ENCODE measurements at places on chromosomes 6 and 20.
A peak's percentile ranks its signal among the peaks of the same experiment; 100 is the strongest.

GRCh38 chr6:148822819-148823218 is 76.0 kb downstream of the UST start:
- no peak for DNase-seq

DNA sequence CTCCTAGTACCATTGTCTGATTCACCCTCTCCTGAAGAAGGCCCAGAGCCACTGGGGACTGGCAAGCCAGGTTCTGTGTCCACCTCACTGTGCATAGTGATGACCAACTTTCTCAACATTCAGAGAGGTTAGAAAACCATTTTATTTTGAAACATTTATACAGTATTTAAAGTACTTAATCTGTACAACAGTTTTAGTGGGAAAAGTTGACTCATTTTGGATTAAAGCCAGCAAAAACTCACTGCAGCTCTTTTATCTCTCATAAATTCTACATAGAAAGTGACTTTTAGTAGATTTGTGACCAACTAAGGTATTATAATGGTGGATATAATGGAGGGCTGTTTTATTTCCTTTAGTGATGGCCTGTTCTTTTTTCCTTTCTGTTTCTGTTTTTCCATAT is 9.7 kb downstream of the TULP4 start:
- peak; percentile 50 for DNase-seq

GRCh38 chr6:41155132-41155805 is 1.1 kb upstream of the TREML1 start:
- no peak for DNase-seq

GRCh38 chr6:122779667-122780066 is at the start of gene FABP7:
TSS of gene FABP7 (plus strand) at chr6:122779716. CDS start at chr6:122779795, 79 bp downstream.
- no peak for DNase-seq

- peak; percentile 4 for DNase-seq
These were observed 53.0 kb upstream of the GPR6 start for GRCh38 chr6:109925075-109925474.

- no peak for DNase-seq
These were observed 27.3 kb downstream of the MANBAL start for GRCh38 chr20:37316775-37317170.

GRCh38 chr6:29850011-29850553 is 22.5 kb downstream of the HLA-G start:
- no peak for DNase-seq

DNA sequence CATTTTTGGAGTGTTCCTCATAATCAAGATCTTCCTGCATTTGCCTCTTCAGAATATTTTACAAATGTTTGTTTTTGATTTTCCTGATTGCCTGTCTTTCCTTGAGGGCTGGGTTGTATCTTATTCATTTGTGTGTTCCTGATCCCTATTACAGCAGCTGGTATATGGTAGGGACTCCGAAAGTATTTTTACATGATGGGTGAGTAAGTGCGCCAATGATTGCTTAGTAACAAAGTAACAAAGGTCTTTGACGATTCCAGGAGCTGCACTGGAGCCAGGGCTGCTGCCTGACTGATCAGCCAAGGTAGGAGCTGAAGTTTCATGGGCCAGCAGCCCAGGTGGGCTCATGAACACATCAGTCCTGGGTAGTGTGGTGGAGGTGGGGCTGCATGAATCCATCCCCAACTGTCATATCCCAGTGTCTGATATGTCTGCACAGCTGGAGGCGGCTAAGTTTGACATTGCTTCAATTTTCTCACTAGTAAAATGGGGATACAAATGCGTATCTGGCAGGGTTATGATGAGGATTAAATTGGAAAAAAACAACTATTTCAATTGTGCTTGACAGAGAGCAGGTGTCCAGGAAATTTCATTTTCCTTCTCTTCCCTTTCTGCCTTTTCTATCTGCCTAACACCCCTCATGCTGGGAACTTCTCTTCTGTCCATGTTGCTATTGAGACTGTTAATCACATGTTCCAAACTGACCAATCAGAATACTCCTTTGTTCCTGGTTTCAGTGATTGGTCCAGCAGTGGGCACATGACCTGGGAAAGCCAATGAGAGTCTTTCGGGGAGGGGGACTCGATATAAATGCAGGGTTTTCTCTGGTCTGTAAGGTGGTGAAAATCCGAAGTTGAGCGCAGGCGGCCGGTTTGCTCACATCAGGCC is 90.7 kb downstream of the CDH26 start:
- no peak for DNase-seq

DNA sequence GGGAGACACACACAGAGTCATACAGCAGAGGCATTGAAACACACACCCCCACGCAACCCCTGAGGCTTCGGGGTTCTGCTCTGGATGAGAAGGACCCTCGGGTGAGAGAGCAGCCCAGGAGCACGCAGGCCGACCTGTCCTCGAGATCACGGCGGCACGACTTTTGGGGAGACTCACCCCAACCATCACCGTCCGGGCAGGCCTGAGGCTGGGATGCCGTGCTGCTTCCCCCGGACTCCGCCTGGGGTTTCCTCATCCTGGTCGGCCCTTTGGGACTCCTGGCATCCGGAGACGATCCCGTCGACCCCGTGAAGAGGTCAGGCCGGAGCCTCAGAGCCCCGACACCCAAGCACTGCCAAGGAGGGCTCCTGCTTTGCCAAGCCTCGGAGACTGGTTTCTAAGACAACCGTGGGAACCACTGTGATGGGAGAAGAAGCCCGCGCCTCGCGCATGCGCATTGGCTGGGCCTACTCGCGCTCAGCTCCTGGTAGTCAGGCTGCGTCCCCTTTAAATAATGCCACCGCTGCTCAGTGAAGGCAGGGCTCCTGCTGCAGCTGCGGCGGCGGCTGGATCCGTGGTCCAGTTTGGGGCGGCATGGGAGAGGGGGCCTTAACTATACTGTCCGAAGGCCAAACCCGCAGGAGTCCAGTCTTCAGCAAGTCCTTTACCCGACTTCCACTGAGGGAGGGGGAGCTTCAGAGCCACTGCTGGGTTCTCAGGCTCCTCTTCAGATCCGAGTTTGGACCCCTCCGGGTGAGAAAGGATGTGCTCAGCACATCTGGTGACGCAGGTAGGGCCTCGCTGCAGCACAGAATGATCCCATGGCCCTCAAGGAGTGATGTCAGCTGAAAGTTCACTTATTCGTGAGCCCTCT is 171.4 kb upstream of the ZNF337 start:
- DNase-seq = peak; percentile 79

DNA sequence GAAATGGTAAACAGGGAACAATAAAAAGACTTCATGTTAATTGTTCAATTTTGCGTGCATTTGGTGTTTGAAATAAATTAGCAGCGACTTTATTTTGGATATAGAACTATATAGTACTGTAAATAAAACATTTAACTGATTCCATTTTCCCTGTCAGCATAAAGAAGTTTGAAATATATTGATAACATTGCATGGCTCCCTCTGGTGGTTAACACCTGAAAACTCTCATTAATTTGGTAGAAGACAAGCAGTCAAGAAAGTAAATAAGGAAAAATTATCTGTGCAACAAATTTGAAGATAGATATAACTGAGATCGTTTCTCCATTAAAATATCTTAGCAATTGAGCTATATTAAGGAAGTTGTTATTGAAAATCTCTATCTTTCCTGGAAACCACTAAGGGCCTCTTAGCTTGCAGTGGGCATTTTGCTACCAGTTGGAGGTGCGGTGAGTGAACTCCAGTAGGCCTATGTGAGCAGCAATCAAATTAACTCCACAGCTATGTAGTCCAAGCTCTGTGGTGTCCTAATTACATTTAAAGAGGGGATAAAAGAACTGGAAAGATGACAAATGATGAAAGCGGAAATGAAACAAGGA is 435.7 kb upstream of the FKBP1C start:
- DNase-seq = no peak

GRCh38 chr6:116500969-116501433 is 10.4 kb upstream of the CALHM5 start:
- DNase-seq = no peak

- no peak for DNase-seq
These were observed 223.7 kb upstream of the CCN2 start for GRCh38 chr6:132174919-132175318.

DNA sequence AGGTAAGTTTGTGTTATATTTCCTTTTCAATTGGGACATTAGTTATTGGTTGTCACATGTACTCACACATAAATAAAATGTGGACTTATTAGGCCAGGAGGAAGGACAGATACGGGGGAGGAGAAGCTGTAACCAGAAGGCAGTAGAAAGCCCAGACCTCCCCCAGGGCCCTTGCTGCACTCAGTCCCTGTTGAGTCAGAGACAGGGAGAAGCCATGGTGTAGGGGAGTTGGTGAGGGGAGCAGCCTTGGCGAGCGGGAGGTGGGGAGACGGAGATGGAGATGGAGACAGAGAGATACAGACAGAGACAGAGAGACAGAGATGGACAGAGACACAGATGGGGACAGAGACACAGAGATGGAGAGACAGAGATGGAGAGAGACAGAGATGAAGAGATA is 263.2 kb downstream of the DLL1 start:
- no peak for DNase-seq

DNA sequence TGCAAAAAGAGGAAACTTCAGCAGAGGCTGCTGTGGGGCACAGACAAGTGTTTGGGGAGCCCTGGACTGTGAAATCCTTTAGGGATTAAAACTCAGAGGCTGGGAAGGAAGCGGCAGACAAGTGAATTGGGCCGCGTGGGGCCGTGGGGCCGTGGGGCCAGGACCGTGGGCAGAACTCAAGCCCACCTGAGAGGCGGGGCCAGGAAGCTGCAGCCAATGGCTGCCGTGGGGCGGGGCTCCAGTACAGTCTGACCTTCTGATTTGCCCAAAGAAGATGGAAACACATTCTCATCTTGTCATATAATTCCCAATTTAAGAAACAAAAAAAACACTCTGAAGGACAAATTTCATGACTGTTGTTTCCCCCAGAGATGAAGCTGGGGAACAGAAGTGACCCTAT is 55.4 kb downstream of the ANKRD60 start:
- no peak for DNase-seq

DNA sequence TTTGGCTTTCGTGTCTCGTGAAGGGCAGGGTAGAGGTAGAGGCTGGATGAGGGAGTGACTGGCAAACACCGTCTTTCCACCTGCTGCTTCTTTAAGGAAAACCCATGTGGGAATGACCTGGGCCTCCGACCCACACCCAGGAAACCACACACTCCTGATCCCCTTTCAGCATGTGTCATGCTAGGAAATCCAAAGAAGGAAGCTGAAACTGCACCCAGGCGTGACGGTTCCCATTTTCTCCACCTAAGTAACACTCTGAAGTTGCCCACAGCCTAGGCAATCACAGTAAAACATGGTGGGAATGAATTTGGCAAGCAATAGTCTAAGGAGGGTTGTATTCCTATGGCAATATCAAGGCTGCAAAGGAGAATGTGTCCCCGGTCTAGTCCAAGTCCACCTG is 538.4 kb upstream of the NOX3 start:
- no peak for DNase-seq

DNA sequence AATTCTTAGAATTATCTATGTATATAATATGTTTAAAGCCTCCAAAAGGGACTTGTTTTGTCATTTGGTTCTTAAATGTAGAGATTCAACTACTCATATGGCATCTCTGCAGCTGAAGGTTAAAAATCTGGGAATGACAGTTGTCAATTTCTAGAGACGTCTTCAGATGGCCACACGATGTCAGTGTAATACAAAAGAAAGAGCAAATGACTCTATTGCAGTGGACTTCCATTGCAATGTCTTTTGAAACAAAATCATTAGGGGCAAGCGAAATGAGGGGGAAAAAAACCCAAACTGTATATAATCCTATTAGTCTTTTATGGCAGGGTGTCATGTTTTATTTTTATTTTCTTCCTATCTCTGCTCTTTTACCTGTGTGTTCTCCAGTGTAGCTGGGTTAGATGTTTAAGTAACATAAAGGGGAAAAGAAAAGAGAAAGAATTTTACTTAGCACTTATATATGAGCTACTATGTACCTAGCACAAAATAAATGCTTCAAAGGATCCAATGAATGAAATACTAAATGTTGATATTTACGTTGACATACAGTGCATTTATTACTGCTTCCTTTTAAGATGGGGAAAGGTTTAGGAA is 26.2 kb downstream of the CCN2 start:
- peak; percentile 64 for DNase-seq

GRCh38 chr6:165821754-165822153 is 158.7 kb upstream of the PDE10A start:
- DNase-seq = no peak

GRCh38 chr6:154370545-154370944 is 13.9 kb upstream of the IPCEF1 start:
- peak; percentile 55 for DNase-seq

- DNase-seq = no peak
These were observed 119.3 kb downstream of the F13A1 start for GRCh38 chr6:6201200-6201599.

DNA sequence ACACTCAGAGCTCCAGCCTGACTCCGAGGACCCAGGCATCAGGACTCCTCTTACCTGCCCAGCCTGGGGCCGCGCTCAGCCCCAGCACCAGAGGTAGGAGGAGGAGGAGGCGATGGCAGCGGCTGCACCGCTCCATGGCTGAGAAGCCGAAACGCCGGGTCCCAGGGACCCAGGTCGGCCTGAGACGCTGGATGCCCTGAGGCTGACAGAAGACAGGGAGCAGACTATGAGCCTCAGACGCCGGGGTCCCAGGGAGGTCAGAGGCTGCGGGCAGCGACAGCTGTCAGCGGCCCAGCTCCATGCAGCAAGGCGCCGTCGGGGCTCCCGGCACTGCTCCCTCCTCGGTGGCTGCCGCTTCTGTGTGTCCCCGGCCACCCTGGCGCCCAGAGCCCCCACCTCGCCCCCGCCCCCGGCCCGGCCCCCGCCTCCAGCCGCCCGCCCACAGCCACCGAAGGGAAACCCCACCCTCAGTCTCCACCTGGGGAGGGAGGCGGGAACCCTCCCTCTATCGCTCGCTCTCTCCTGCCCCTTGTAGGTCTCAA is at the start of gene COL11A2:
COL11A2 (minus strand) TSS at position 363 of the 542 bp plus-strand sequence; CDS start at position 136, 227 bp downstream.
- no peak for DNase-seq

DNA sequence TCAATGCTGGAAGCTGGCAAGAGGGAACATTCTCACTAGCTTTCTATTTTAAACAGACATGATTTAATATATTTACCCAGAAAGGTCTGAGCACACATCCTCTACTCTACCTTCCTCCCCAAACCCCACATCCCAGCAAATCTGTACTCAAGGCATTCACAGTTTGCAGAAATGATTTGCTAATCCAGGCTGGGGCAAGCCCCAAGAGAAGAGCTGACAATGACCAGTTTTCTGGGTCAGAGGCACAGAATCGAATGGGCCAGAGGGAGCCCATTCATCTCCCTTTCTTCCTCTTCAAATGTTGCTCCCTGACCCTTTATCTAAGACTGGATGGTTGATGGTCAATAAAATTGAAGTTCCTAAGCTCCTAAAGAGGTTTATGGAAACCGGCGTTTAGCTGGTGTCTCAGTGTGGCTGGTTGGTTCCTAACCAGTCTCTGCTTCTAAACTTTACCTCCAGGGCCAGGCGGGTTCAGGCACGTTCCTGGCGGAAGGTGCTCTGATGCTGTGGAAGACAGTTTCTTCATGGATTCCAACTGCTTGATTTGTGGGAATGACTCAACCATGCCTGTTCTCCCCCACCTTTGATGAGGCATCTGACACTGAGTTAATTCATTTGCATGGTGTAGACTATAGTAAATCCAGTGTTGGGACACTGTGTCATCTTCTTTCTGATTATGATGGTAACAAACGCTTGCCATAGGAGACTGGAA is 96.4 kb upstream of the IYD start:
- DNase-seq = no peak

- DNase-seq = no peak
These were observed 41.4 kb downstream of the SCAND1 start for GRCh38 chr20:35912881-35913280.
